ENCODE measurements at places on chromosomes 12 and 14.
A peak's percentile ranks its signal among the peaks of the same experiment; 100 is the strongest.

DNA sequence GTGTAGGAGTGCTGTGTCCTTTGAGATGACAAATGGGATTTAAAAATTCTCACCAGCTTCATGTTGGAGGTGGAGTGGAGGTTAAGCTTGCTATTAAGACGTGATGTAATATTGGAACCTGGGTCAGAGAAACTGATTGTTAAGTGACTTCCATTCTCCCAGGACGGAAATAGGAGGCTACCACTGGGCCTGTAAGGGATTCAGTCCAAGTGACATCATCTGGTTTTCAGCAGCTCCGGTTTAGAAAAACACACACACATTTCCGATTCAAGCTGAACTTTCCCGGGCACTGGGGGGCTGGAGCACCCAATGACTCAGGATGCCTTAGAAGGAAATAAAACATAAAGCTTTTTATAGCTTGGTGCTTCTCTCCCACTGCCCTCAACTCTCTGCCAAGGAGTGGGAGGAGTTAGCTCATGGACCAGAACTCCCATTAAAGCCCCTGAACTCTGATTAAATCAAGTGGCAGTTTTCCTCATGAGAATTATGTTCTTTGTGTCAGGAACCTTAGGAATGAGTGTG lies 12.4 kb downstream of the CALM1 start:
- H3K36me3 ChIP-seq = peaks cover 45% of the 10 kb centered on the region
- H3K4me1 ChIP-seq = peaks cover 13% of the 10 kb centered on the region
- H3K27ac ChIP-seq = no peak overlapping the region
- no peak overlapping the region for H3K4me3 ChIP-seq

DNA sequence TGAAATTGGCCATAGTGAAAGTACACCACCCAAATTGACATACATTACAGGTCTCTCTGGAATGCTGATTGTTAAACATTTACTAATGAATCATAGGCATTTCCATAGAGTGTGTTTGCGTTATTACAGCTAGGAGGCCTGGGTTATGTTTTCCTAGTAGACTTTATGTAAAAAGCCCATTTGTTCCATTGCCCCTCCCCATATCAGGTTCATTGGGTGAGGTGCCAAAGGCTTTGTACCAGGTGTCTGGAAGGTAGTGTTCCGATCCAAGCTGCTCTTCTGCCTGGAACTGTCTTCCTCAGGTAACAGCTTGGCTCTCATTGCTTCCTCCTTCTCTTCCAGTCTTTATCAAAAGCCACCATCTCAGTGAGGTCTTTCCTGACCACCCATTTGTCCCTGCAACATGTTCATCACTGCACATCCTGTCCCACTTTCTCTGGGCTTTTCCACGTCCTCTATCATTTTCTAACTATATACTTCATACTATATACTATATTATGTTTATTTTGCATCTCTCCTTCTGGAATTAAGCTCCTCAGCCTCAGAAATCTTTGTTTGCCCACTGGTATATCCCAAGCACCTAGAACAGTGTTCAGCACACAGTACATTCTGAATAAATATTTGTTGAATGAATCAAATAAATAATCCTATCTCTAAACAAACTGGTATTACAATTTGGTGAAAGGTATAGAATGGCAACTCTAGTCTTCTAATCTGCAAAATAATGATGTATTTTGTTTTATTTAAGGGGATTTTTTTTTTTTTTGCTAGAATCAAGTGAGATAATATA lies 252.3 kb downstream of the KTN1 start:
- H3K36me3 ChIP-seq = no peaks in the 10 kb centered on the region
- no peak for DNase-seq
- no peak overlapping the region for H3K27ac ChIP-seq
- no peak overlapping the region for H3K4me3 ChIP-seq

- peaks cover 9% of the 10 kb centered on the region for H3K27me3 ChIP-seq
- no peaks in the 10 kb centered on the region for H3K36me3 ChIP-seq
- no peak overlapping the region for H3K27ac ChIP-seq
These were observed 19.5 kb upstream of the EPS8 start for GRCh38 chr12:15808652-15809051.

DNA sequence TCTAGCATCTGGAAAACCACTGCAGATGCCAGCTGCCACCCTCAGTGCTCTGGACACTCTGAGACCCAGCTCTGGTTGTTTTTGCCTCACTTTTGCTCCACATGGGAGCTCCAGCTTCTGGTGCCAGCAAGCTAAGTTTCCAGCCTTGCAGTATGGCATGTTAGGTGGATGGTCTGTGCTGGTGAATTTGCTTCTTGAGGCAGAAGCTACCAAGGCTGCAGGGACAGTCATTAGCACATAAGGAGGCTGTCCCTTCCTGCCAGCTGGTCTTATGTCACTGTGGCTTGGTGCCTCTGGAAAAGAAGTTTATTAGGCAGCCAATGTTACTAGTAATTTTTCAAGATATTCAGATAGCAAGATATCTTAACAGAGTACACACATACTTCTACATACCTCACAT lies 64.2 kb upstream of the CSRP2 start:
- no peaks in the 10 kb centered on the region for H3K36me3 ChIP-seq
- no peak overlapping the region for H3K4me3 ChIP-seq
- H3K4me1 ChIP-seq = no peaks in the 10 kb centered on the region
- no peak for DNase-seq
- peaks cover 5% of the 10 kb centered on the region for H3K27me3 ChIP-seq
- no peak overlapping the region for H3K27ac ChIP-seq

DNA sequence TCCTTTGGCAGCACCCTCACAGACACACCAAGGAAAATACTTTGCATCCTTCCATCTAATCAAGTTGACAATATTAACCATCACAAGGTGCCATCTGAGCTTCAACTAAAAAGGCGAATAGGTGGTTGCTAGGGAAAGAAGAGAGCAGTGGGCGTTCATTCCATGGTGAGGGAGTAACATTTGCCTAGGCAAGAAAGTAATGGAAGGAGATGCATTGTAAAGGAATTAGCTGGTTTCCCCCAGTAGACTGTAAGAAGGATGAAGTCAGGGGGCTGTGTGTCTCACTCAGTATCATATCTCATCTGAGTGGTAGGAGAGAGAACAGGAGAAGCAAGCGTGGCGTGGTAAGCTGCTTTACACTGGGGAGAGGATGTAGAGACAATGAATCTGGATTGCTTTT lies 34.7 kb downstream of the AKAP6 start:
- H3K4me3 ChIP-seq = no peak overlapping the region
- no peak for DNase-seq
- H3K36me3 ChIP-seq = no peaks in the 10 kb centered on the region
- peaks cover 7% of the 10 kb centered on the region for H3K27me3 ChIP-seq
- H3K27ac ChIP-seq = no peak overlapping the region
- H3K4me1 ChIP-seq = no peaks in the 10 kb centered on the region

DNA sequence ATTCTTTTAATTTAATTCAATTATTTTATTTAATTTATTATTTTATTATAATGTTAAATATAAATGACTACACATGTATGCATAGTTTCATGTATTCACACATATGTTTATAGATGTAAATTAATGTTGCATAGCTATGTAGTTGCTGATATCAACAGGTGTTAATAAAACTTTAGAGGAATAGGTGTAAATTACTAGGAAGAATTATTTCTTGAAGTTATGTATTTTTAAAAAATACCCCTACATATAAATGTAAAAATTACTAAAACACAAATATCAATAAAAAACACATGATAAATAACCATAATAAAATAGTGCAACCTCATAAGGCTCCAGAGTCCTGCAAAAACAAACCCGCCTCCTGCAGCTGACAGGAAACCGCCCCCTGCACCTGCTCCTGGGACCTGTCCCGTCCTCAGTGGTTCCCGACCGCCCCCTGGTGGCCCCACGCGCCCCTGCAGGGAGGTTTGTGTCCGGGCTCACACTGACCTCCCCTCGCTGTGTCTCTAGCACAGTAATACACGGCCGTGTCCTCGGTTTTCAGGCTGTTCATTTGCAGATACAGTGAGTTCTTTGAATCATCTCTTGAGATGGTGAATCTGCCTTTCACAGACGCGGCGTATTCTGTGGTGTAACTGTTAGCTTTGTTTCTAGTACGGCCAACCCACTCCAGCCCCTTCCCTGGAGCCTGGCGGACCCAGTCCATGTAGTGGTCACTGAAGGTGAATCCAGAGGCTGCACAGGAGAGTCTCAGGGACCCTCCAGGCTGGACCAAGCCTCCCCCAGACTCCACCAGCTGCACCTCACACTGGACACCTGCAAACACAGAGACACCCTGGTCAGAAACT lies 1264.0 kb downstream of the TMEM121 start:
- no peak overlapping the region for H3K27ac ChIP-seq
- peak; percentile 78 for DNase-seq
- no peak overlapping the region for H3K4me3 ChIP-seq
- H3K27me3 ChIP-seq = peaks cover 39% of the 10 kb centered on the region

DNA sequence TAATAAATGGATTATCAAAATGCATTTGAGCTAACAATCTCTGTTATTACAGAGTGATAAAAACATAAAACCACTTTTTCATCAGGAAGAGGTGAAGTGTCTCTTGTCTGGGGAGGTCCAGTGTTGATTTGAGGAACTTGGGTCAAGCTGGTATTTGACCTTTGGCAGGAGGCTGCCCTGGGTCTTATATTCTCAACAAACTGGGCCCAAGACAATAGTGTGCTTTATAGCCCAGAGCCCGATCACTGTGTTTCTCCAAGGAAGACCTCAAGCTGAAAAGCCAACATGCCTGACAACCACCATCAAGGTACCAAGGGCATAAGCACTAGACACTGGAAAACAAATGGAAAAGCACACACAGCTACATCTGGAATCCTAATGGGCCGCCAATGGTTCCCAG lies 137.0 kb downstream of the SLC25A21 start:
- no peak overlapping the region for H3K27ac ChIP-seq
- H3K36me3 ChIP-seq = no peaks in the 10 kb centered on the region
- no peak for DNase-seq
- H3K4me3 ChIP-seq = no peak overlapping the region
- no peaks in the 10 kb centered on the region for H3K4me1 ChIP-seq

DNA sequence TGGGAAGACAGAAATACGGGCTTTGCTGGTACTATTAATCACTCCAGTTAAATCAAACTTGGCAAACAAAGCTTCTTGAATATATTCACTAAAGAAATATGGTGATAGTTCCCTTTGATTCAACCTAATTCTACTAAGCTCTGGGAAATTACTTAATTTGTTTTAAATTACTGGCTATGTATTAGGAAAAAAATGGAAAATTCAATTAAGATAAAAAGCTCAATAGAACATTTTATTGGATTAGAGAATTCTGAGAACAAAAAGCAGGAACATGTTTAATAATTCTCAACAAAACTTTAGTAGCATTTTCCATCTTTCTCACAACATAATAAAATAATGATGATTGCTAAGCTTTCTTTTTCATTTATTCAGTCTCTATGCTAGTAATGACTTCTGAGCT lies 30.2 kb downstream of the BDKRB1 start:
- no peaks in the 10 kb centered on the region for H3K36me3 ChIP-seq
- no peak overlapping the region for H3K4me3 ChIP-seq
- H3K27ac ChIP-seq = no peak overlapping the region
- no peaks in the 10 kb centered on the region for H3K4me1 ChIP-seq
